ENCODE measurements at places on chromosomes 16 and 17.

DNA sequence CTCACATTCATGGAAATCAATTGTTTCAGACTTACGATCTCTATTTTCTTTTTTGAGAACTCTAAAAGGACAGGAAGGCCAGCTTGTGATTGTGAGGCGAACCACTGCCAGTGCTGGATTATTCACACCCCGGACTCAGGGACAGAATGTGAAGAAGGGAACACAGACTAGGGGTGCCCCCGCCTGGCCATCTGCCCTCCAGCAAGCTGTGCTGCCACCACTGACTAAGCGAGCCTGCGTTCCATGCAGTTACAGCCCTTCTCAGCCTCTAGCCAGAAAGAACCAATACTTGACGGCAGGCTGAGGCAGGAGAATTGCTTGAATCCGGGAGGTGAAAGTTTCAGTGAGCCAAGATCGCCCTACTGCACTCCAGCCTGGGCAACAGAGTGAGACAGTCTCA, 2.8 kb downstream of the HAGH start:
- H3K27ac ChIP-seq = no peak overlapping the region
- H3K36me3 ChIP-seq = peaks cover 35% of the 10 kb centered on the region
- DNase-seq = no peak

DNA sequence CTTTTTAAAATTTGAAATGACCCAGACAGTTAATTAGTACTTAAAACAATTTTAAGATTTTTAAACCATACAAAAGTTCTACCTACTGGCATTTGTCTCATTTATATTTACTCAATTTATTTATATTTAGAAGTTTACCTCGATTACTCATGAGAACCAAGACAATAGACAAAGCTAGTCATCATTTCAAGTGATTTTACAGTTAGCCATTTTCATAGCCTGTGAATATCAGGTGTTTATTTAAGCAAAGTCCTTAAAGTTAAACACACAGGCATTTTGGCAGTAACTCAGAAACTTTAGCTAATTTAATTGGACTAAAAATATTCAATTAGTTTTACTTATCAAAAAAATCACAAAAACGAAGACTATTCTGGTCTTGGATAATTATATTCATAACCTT, 101.6 kb upstream of the KIF2B start:
- DNase-seq = no peak
- H3K36me3 ChIP-seq = no peaks in the 10 kb centered on the region
- no peak overlapping the region for H3K27ac ChIP-seq
- H3K27me3 ChIP-seq = no peaks in the 10 kb centered on the region

GRCh38 chr17:80872501-80873306, 118.9 kb upstream of the CHMP6 start:
- H3K4me1 ChIP-seq = peaks cover 7% of the 10 kb centered on the region
- H3K27me3 ChIP-seq = no peaks in the 10 kb centered on the region
- DNase-seq = no peak

DNA sequence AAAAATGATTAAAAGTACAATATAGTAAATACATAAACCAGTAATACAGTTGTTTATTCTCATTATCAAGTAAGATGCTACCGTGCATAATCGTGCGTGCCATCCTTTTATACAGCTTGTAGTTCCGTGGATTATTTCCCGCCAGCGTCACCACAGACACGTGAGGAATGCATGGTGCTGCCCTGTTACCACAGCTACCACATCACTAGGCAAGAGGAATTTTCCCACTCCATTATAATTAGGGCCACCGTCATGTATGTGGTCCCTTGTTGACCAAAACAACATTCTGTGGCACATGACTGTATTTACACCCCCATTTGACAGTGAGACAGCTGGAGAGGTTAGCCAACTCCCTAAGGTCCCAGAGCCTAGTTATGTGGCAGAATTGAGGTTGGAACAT, 30.5 kb upstream of the LGALS9 start:
- H3K27ac ChIP-seq = no peak overlapping the region
- H3K4me1 ChIP-seq = peaks cover 24% of the 10 kb centered on the region
- H3K36me3 ChIP-seq = peaks cover 51% of the 10 kb centered on the region

- no peak overlapping the region for H3K4me3 ChIP-seq
- H3K36me3 ChIP-seq = no peaks in the 10 kb centered on the region
- DNase-seq = no peak
- no peak overlapping the region for H3K27ac ChIP-seq
- no peaks in the 10 kb centered on the region for H3K27me3 ChIP-seq
These were observed 77.7 kb upstream of the KCNJ16 start for GRCh38 chr17:69997332-69997731.

GRCh38 chr16:56888806-56889205, 23.8 kb downstream of the SLC12A3 start:
- H3K27me3 ChIP-seq = no peaks in the 10 kb centered on the region
- DNase-seq = no peak
- no peak overlapping the region for H3K27ac ChIP-seq

DNA sequence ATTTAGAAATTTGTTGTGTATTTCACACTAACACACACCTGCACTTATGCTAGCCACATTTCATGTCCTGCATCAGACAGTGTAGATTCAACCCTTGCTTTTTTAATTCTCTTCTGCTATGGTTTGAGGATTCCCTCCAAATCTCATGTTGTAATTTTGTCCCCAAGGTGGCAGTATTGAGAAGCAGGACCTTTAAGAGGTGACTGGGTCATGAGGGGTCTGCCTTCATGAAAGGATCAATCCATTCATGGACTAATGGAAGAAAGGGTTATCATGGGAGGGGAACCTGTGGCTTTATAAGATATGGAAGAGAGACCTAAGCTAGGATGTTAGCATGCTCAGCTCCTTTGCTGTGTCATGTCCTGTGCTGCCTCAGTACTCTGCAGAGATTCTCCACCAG, 1032.2 kb downstream of the CDH11 start:
- no peak overlapping the region for H3K4me3 ChIP-seq
- no peak overlapping the region for H3K27ac ChIP-seq
- no peaks in the 10 kb centered on the region for H3K4me1 ChIP-seq
- no peaks in the 10 kb centered on the region for H3K27me3 ChIP-seq
- no peak for DNase-seq

DNA sequence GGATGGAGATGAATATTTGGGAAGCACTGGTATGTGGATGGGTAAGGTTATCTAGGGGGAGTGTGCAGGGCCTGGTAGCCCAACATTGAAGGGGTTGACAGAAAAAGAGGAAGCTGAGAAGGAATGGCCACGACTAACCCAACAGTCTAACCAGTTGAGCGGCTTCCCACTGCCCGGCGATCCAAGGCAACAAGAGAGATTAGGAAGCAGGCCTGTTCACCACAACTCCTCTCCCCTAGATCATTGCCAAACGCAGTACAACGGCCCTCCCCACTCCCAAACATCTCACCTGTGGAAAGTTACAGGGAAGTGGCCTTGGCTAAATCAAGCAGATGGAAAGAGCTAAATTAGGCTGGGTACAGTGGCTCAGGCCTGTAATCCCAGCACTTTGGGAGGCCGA, 11.2 kb upstream of the RANGRF start:
- H3K4me1 ChIP-seq = no peaks in the 10 kb centered on the region
- H3K27me3 ChIP-seq = no peaks in the 10 kb centered on the region
- no peak overlapping the region for H3K27ac ChIP-seq
- no peak for DNase-seq

All from esophagus muscularis mucosa (tissue), 4 donors.